ENCODE measurements at places on chromosomes 7 and 10. TPM values are rescaled to one million over a fixed set of nuclear protein-coding genes. Genes with fewer than 3 reads are reported as not detected.
A peak's percentile ranks its signal among the peaks of the same experiment; 100 is the strongest.

DNA sequence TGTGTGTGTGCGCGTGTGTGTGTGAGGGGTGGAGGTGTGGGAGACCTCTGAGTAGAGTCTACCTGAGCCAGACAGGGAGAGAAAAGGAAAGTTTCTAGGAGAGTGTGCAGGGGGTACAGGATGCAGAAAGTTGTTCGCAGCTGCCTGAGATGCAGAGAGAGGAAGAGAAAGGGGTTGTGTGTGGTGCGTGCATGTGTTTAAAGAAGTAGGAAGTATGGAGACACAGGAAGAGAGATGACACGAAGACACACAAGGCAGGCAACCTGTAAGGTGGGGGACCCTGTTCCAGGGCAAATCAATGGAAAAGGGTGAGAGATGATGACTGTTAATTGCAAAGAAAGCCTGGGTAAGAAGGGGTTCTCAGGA is 52.2 kb downstream of the C10orf105 start:
- H3K27ac ChIP-seq: peak overlapping the region; percentile 90
- H3K4me3 ChIP-seq: peak overlapping the region; percentile 42
- no peak for DNase-seq
- H3K27me3 ChIP-seq: no peaks in the 10 kb centered on the region
- H3K36me3 ChIP-seq: peaks cover 2% of the 10 kb centered on the region

GRCh38 chr7:24866004-24866615 is 108.8 kb upstream of the GSDME start:
- no peak overlapping the region for H3K4me3 ChIP-seq
- DNase-seq: no peak
- H3K4me1 ChIP-seq: peaks cover 15% of the 10 kb centered on the region

DNA sequence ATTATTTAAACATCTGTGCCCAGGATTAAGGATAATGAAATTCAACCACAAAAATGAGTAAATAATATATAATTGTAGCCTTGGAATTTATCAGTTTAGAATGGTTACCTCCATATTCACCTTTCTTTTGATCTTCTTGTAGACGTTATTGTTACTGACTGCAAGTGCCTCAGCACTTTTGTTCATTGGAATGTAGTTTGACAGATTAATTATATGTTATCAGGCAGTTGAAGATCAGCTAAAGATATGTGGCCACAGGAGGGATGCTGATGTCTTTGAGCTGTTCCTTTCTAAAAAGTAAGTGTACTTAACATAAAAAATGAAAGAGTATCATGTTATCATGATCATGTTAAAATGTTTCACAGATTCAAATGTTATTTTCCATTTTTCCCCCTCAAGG is 5.6 kb downstream of the LRRC72 start:
- no peak for DNase-seq
- no peaks in the 10 kb centered on the region for H3K27me3 ChIP-seq
- no peaks in the 10 kb centered on the region for H3K36me3 ChIP-seq
- no peaks in the 10 kb centered on the region for H3K4me1 ChIP-seq

GRCh38 chr7:28479507-28479947 is 67.2 kb downstream of the CREB5 start:
- H3K36me3 ChIP-seq: no peaks in the 10 kb centered on the region
- no peak overlapping the region for H3K4me3 ChIP-seq
- no peak overlapping the region for H3K27ac ChIP-seq
- H3K4me1 ChIP-seq: peaks cover 6% of the 10 kb centered on the region

- peak overlapping the region; percentile 81 for H3K27ac ChIP-seq
- peaks cover 68% of the 10 kb centered on the region for H3K4me1 ChIP-seq
- H3K4me3 ChIP-seq: no peak overlapping the region
- peaks cover 50% of the 10 kb centered on the region for H3K36me3 ChIP-seq
- no peak for DNase-seq
These were observed 28.7 kb downstream of the GIMAP8 start for GRCh38 chr7:150479023-150479716.

DNA sequence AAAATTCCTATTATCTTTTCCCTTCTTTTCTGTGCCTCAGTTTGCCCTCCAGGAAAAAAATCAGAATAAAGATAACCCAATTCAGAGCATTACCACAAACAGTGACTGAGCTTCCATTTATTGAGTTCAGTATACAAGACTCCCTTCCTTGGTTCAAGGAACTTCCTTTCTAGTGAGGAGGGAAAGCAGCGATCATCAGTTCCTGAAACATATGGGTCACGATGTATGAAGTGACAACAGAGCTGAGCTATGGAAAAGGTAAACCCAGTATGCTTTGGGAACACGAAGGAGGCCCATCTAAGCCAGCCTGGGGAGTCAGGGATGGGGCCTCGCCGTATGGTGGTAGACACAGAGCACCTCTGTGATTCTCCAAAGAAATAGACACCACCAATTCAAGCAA is 15.8 kb downstream of the C10orf71 start:
- H3K27ac ChIP-seq: no peak overlapping the region
- peaks cover 20% of the 10 kb centered on the region for H3K4me1 ChIP-seq
- H3K36me3 ChIP-seq: peaks cover 5% of the 10 kb centered on the region

DNA sequence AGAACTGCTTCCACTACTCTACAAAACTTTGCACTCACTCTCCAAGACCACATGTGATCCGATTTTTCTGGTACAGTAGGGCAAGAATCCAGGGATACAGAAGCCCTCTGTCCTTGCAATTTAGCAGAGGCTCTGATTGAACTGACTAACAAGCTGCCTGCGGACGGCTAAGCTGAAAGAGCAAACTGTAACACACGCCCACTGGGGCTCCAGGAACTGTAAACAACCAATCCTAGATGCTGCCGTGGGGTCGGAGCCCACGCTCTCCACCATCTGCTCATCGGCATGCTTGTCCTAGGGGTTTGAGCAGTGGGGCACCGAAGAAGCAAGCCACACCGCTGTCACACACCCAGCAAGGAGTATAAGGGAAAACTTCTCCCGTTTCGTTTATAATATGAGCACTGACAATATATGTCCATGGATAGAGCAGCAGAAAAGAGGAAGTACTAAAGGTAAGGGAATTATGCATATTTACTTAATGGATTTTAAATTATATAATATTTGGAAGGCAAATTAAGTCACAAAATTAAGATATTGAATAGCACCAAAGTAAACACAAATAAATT is 634.4 kb upstream of the POT1 start:
- no peaks in the 10 kb centered on the region for H3K27me3 ChIP-seq
- H3K36me3 ChIP-seq: no peaks in the 10 kb centered on the region
- H3K4me1 ChIP-seq: no peaks in the 10 kb centered on the region

GRCh38 chr10:5832946-5833345 is 19.7 kb upstream of the GDI2 start:
- no peak for DNase-seq
- H3K27me3 ChIP-seq: peaks cover 5% of the 10 kb centered on the region
- H3K4me1 ChIP-seq: no peaks in the 10 kb centered on the region
- H3K4me3 ChIP-seq: no peak overlapping the region

DNA sequence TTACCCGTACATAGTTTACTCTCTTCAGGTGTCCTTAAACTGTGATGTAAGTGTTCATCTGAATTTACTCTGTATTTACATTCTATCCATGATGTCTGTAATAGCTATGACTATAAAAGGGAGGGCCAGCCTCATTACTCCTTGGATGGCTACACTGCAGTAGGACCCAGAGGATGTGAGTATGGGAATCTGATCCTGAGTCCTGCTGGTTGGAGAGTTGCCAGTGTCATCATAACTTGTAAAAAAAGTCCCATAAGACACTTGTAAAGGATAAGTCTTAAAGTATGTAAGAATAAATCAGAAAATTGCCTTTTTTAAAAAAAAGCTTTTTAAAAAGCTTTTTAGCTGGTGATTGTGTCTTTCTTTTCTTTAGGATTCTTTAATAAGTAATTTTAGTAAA is 95.4 kb downstream of the PPP1R9A start:
- H3K27ac ChIP-seq: no peak overlapping the region
- no peak for DNase-seq
- no peaks in the 10 kb centered on the region for H3K36me3 ChIP-seq
- peaks cover 3% of the 10 kb centered on the region for H3K27me3 ChIP-seq

GRCh38 chr10:14617852-14618251 is 156.8 kb downstream of the FAM107B start:
- H3K27me3 ChIP-seq: no peaks in the 10 kb centered on the region
- peaks cover 14% of the 10 kb centered on the region for H3K4me1 ChIP-seq
- H3K36me3 ChIP-seq: no peaks in the 10 kb centered on the region
- H3K27ac ChIP-seq: no peak overlapping the region

DNA sequence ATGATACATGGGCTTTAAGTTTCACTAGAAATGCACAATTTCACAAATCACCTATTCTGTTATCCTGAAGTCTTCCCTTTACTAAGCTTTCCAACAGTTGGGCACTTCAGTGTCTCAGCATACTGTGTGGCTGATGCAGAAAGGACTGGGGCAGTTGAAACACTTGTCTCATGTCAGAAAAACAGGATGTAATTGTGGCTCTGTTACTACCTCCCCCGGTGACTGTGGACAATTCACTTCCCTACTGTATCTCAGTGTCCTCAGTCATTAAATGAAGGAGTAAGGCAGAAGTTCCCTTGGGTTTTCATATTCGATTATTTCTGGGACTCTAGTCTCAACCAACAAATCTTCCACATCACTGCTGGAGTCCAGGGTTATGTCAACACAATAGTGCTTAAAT is 17.9 kb downstream of the ANKRD22 start:
- H3K4me1 ChIP-seq: peaks cover 36% of the 10 kb centered on the region
- peaks cover 3% of the 10 kb centered on the region for H3K36me3 ChIP-seq
- H3K27ac ChIP-seq: peak overlapping the region; percentile 83
- no peaks in the 10 kb centered on the region for H3K27me3 ChIP-seq

DNA sequence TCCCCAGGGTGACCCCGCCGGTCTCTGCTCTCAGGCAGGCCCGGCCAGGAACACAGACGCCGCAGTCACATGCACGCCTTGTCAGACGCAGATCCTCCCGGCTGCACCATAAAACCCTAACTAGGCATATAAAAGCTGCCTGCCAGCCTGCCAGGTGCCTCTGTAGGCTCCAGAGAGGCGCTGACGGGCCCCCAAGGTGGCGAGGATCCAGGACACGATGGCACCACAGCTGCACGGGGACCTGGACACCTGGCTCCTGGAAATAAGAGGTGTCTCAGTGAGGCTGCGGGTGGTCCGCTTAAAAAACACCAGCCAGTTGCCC is 21.9 kb upstream of the GDF10 start:
- H3K4me1 ChIP-seq: peaks cover 35% of the 10 kb centered on the region
- peak overlapping the region; percentile 78 for H3K27ac ChIP-seq
- no peak overlapping the region for H3K4me3 ChIP-seq

DNA sequence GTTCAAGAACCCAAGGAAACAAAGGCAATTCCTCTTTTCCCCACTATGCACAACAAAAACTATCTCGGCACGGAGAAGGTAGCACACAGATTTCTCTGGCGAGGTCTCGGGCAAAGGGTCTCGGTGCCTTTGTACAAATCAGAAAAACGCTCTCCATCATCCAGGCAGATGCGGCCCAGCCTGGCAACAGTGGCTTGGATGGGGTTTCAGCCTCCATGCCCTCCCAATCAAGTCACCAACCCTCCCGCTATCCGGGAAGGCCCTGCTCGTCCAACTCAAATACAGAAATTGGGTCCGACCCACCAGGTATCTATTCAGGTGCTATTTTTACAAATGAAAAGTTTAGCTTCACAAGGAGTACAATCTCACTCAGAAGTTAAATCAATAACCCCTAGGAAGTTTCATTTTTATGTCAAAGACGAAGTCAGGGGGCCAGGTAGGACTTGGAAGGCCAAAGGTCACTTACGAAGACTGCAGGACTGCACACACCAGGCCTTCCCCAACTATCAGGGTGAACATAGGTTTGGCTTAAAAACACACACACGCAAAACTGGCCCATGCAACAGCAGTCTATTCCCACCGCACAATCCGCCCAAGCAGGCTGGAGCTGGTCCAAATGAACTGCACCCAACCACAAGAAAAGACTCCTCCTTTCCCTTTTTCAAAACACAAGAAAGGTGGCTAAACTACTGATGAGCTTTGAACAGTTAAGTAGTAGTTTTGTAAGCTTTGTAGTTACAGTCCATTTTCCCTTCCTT is 43.0 kb downstream of the GNA12 start:
- no peak for DNase-seq
- no peaks in the 10 kb centered on the region for H3K36me3 ChIP-seq
- no peak overlapping the region for H3K27ac ChIP-seq
- no peaks in the 10 kb centered on the region for H3K27me3 ChIP-seq
- H3K4me1 ChIP-seq: peaks cover 14% of the 10 kb centered on the region

GRCh38 chr10:102352066-102352715 is 43.3 kb upstream of the NFKB2 start:
- peaks cover 6% of the 10 kb centered on the region for H3K36me3 ChIP-seq
- peak; percentile 64 for DNase-seq
- no peaks in the 10 kb centered on the region for H3K27me3 ChIP-seq
- H3K27ac ChIP-seq: no peak overlapping the region

- H3K36me3 ChIP-seq: no peaks in the 10 kb centered on the region
- no peak for DNase-seq
- H3K4me1 ChIP-seq: peaks cover 8% of the 10 kb centered on the region
- no peak overlapping the region for H3K4me3 ChIP-seq
- H3K27ac ChIP-seq: no peak overlapping the region
These were observed 172.4 kb downstream of the JAZF1 start for GRCh38 chr7:28008171-28008570.

DNA sequence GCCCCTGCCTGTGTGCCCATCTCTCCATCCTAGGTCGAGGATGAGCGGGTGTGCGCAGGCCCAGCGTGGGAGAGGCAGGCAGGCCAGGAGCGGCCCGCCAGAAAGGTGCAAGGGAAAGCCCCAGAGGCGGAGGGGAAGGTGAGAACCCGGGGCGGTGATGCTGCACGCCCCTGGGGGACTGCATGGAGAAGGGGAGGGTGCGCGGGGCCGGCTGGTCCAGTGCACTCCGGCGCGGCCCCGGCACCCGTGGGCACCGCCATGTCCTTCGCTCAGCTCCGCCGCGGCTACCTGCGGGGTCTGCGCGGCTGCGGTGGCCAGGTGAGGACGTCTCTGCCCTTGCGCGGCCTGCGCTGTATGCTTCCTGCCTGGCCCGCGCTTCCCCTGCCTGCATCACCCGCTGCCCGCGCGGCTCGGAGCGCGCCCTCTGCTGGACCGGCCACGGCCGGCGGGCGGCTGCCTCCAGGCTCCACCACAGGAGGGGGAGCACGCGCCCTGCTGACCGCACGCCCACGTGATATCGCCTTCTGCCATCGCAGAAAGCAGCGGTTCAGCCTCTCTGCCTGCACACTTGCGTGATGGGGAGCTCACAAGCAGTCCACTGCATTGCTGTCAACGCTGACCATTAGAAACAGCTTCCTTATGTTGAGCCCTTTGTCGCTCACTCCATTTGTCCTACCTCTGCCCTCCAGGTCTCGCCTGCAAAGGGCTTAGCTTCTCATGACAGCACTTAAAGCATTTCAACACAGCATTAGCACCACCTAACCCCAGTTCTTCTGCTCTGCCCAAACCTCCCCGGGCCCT is 73.9 kb downstream of the CXCL12 start:
- DNase-seq: peak; percentile 83
- H3K36me3 ChIP-seq: no peaks in the 10 kb centered on the region
- peaks cover 4% of the 10 kb centered on the region for H3K4me1 ChIP-seq

- DNase-seq: no peak
- H3K4me3 ChIP-seq: peak overlapping the region; percentile 63
- H3K36me3 ChIP-seq: peaks cover 25% of the 10 kb centered on the region
- H3K27ac ChIP-seq: peak overlapping the region; percentile 40
- H3K4me1 ChIP-seq: peaks cover 23% of the 10 kb centered on the region
These were observed 27.1 kb downstream of the NMT2 start for GRCh38 chr10:15141136-15142054.

Gene SORBS1
- total RNA-seq: 0.71 TPM

Gene CLRN3
- not detected for total RNA-seq

Gene FGF8
- total RNA-seq: not detected

Gene ANXA8
- 0.19 TPM for total RNA-seq

Gene SCART1
- total RNA-seq: 6.3 TPM

Gene SLC39A12
- total RNA-seq: not detected

Gene NACAD
- total RNA-seq: 0.08 TPM

Gene MSRB2
- 12.1 TPM for total RNA-seq

Gene FANK1
- total RNA-seq: 0.69 TPM

All from activated naive CD8-positive, alpha-beta T cell treated with anti-CD3 and anti-CD28 coated beads, Interleukin-2, amount 10 ng/mL, durations not matched to agents 7 days and 5 days (primary cell).